Activated CD8-positive, alpha-beta T cell treated with anti-CD3 and anti-CD28 coated beads, Interleukin-2, amount 10 ng/mL, durations not matched to agents 7 days and 5 days (primary cell): ENCODE measurements at places on chromosomes 7 and 10. TPM values are rescaled to one million over a fixed set of nuclear protein-coding genes. Genes with fewer than 3 reads are reported as not detected.

ZNF25 gene
- total RNA-seq: 5.0 TPM

GRCh38 chr10:72298592-72299519 is 25.1 kb downstream of the DDIT4 start:
- H3K27ac ChIP-seq: peak overlapping the region; percentile 98
- peaks cover 68% of the 10 kb centered on the region for H3K4me1 ChIP-seq
- DNase-seq: no peak
- peaks cover 25% of the 10 kb centered on the region for H3K36me3 ChIP-seq
- H3K27me3 ChIP-seq: no peaks in the 10 kb centered on the region

SEMA3E gene
- total RNA-seq: not detected

GRCh38 chr7:18566829-18567228 is 71.3 kb downstream of the HDAC9 start:
- H3K4me3 ChIP-seq: no peak overlapping the region
- no peaks in the 10 kb centered on the region for H3K36me3 ChIP-seq
- no peak overlapping the region for H3K27ac ChIP-seq

- peaks cover 37% of the 10 kb centered on the region for H3K36me3 ChIP-seq
- H3K4me3 ChIP-seq: no peak overlapping the region
- H3K27ac ChIP-seq: no peak overlapping the region
Observed at GRCh38 chr7:151373599-151373998, 32.0 kb downstream of the NUB1 start.

- DNase-seq: no peak
- peak overlapping the region; percentile 74 for H3K4me3 ChIP-seq
- peaks cover 22% of the 10 kb centered on the region for H3K4me1 ChIP-seq
- peak overlapping the region; percentile 83 for H3K27ac ChIP-seq
Observed at GRCh38 chr10:24953675-24954074, 1.3 kb upstream of the PRTFDC1 start.

- H3K27me3 ChIP-seq: no peaks in the 10 kb centered on the region
- H3K4me1 ChIP-seq: peaks cover 17% of the 10 kb centered on the region
- DNase-seq: peak; percentile 45
- peaks cover 5% of the 10 kb centered on the region for H3K36me3 ChIP-seq
- no peak overlapping the region for H3K27ac ChIP-seq
Observed at GRCh38 chr10:119333146-119333792, 125.9 kb downstream of the GRK5 start.

GRCh38 chr10:60035984-60036383 is 129.6 kb upstream of the CCDC6 start:
- no peak for DNase-seq
- H3K4me3 ChIP-seq: no peak overlapping the region
- no peaks in the 10 kb centered on the region for H3K4me1 ChIP-seq
- peaks cover 2% of the 10 kb centered on the region for H3K27me3 ChIP-seq
- H3K27ac ChIP-seq: no peak overlapping the region
- no peaks in the 10 kb centered on the region for H3K36me3 ChIP-seq

MMRN2 gene
- total RNA-seq: not detected

- no peak overlapping the region for H3K4me3 ChIP-seq
- H3K27ac ChIP-seq: no peak overlapping the region
- DNase-seq: no peak
- H3K36me3 ChIP-seq: peaks cover 43% of the 10 kb centered on the region
- H3K4me1 ChIP-seq: peaks cover 50% of the 10 kb centered on the region
Observed at GRCh38 chr10:79282388-79282787, 64.9 kb upstream of the PPIF start.

ADRB1 gene
- 0.45 TPM for total RNA-seq

- H3K36me3 ChIP-seq: no peaks in the 10 kb centered on the region
- H3K27ac ChIP-seq: no peak overlapping the region
- DNase-seq: no peak
- no peak overlapping the region for H3K4me3 ChIP-seq
- no peaks in the 10 kb centered on the region for H3K4me1 ChIP-seq
Observed at GRCh38 chr7:16171928-16172327, 249.4 kb downstream of the CRPPA start.

GPR26 gene
- total RNA-seq: not detected

DNA sequence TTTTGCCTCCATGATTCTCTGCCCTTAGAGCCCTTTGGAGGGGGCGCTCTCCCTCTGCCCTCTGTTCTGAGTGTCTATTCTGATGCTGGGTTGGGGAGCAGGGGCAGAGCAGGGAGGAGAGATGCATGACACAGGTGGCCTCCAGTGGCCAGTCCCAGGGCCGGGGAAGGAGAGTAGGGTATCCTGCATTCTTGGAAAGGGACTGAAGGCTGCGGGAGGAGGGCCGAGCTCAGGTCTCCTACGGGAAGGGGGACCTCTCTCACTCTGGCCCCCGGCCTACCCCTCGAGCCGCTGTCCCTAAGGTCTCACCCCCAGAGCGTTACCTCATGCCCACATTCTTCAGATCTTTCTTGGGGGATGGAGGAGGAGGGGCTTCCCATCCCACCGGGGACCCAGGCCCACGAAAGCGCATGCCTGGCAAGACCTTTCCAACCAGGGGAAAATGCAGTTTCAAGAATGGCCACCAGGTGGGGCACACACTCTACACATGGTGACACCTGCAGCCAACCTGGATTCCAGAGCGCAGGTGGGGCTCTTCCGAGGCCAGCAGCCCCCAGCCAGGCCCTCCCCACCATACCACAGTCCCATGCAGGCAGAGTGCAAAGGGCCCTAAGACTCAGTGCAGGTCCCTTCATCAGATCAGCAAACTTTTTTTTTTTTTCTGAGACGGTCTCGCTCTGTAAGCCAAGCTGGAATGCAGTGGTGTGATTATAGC is 86.4 kb downstream of the MYL10 start:
- peak; percentile 81 for DNase-seq
- H3K36me3 ChIP-seq: no peaks in the 10 kb centered on the region
- H3K27me3 ChIP-seq: no peaks in the 10 kb centered on the region
- no peak overlapping the region for H3K27ac ChIP-seq

- H3K27me3 ChIP-seq: no peaks in the 10 kb centered on the region
- no peak overlapping the region for H3K27ac ChIP-seq
- DNase-seq: no peak
- H3K36me3 ChIP-seq: no peaks in the 10 kb centered on the region
Observed at GRCh38 chr7:32204361-32205018, 134.3 kb upstream of the PDE1C start.

DNA sequence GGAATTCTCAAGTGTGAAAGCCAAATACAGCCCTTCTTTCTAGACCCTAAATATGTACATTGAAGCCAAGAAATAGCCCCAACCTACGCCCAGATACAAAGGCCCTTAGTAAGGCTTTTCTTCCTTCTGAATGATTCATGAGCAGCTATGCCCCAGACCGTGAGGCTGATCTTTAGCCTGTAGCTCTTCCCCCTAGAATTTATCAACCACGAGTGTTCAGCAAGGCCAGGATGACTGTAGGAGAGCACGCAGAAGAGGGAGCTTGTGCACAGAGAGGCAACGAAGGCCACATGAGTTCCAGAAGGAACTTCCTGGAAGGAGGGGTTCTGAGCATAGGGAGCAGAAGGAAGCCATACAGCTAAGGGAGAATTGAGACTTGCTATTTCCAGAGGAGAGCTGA is 53.0 kb upstream of the HABP2 start:
- H3K27me3 ChIP-seq: peaks cover 9% of the 10 kb centered on the region

DNA sequence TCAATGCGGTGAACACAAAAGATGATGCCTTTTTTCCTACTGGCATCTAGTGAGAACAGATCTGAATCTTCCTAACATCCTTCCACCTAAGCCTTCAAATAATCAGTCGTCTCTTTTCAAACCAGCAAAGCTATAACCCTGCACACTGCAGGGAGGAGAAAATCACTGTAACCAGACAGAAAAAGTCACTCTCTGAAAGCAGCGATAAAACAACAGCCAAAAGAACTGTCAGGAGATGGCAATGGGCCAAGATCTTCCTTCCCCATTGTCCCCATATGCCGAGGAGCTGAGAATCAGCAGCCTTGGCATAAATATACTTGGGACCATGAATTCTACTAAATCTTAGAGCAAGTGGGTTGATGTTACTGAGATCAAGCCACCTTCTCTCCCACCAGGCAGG is 13.1 kb downstream of the FZD9 start:
- no peak overlapping the region for H3K4me3 ChIP-seq
- peaks cover 22% of the 10 kb centered on the region for H3K4me1 ChIP-seq
- H3K27ac ChIP-seq: no peak overlapping the region
- H3K36me3 ChIP-seq: peaks cover 94% of the 10 kb centered on the region

GRCh38 chr7:69328516-69328915 is 269.8 kb upstream of the AUTS2 start:
- no peak overlapping the region for H3K27ac ChIP-seq
- DNase-seq: no peak
- no peaks in the 10 kb centered on the region for H3K27me3 ChIP-seq
- no peak overlapping the region for H3K4me3 ChIP-seq

DNA sequence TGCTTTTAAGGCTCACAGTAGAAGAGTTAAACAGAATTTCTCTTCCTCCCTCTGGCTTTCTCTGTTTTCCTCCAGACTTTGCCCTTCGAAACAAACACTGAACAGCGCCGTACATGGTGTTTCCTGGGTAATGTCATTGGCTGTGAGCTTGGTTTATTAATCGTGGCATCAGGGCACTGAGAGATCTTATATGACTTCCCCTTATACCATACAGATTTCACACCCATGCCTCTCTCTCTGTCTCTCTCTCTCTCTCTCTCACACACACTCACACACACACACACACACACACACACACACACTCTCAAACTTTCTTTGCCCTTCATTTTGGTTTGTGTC is 195.5 kb downstream of the CREB5 start:
- H3K27ac ChIP-seq: no peak overlapping the region
- DNase-seq: no peak
- H3K4me3 ChIP-seq: no peak overlapping the region
- peaks cover 3% of the 10 kb centered on the region for H3K4me1 ChIP-seq
- no peaks in the 10 kb centered on the region for H3K36me3 ChIP-seq
- H3K27me3 ChIP-seq: peaks cover 19% of the 10 kb centered on the region
